Left renal pelvis (tissue), 4 donors: ENCODE measurements at places on chromosomes 13 and 19. TPM values are rescaled to one million over a fixed set of nuclear protein-coding genes. Genes with fewer than 3 reads are reported as not detected.

GRCh38 chr19:14112809-14113385 is 4.7 kb downstream of the PRKACA start:
- DNase-seq, result no peak

DNA sequence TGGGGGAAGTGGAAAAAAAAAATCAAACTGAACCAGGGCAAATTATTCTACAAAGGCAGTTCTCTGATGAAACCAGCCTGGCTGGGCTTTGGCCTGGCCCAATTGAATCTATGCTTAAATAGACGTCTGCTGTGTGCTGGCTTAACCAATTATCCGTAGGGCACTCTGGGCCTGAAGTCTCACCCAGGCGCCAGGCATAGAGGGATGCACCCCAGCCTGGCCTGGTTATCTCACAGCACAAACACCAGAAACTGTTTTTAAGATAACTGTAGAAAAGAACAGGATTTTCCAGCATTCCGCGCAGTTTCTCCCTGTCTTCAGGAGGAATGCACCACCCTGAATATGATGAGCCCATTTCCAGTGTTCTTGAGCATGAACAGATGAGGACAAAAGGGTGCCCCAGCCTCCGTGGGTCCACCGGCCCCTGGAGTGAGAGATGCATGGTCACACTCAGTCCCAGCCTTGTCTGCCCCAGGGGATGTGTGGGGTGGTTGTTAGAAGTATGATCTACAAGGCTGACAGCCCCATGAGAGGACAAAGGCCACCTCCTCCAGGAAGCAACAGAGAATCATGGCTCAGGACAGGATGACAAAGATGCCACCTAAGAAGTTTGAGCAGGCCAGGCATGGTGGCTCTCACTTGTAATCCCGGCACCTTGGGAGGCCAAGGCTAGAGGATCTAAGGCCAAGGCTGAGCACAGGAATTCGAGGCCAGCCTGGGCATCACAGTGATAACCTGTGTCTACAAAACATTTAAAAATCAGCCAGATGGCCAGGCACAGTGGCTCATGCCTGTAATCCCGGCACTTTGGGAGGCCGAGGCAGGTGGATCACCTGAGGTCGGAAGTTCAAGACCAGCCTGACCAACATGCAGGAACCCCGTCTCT is 50.2 kb downstream of the PEPD start:
- no peak for DNase-seq

- DNase-seq, result no peak
These were observed 4.0 kb downstream of the GTPBP3 start for GRCh38 chr19:17341386-17341785.

DNA sequence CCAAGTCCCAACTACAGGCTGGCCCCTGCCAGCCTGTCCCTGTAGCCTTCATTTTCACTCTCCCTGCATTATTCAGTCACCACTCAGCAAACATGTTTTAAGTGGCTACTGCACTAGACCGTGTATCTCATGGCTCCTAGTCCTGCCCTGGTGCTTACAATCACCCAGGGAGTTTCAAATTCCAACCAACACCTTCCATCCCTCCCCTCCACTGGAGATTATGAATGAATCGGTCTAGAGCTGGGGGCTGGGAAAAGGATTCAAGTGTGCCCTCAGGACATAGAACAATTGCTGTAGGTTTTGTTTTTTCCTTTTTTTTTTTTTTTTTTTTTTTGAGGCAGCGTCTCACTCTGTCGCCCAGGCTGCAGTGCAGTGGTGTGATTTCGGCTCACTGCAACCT is 15.0 kb upstream of the TNFAIP8L1 start:
- no peak for DNase-seq

- no peak for DNase-seq
These were observed 19.1 kb downstream of the POP4 start for GRCh38 chr19:29625186-29625651.

- DNase-seq, result no peak
These were observed 25.5 kb downstream of the RHPN2 start for GRCh38 chr19:33039108-33039599.

DNA sequence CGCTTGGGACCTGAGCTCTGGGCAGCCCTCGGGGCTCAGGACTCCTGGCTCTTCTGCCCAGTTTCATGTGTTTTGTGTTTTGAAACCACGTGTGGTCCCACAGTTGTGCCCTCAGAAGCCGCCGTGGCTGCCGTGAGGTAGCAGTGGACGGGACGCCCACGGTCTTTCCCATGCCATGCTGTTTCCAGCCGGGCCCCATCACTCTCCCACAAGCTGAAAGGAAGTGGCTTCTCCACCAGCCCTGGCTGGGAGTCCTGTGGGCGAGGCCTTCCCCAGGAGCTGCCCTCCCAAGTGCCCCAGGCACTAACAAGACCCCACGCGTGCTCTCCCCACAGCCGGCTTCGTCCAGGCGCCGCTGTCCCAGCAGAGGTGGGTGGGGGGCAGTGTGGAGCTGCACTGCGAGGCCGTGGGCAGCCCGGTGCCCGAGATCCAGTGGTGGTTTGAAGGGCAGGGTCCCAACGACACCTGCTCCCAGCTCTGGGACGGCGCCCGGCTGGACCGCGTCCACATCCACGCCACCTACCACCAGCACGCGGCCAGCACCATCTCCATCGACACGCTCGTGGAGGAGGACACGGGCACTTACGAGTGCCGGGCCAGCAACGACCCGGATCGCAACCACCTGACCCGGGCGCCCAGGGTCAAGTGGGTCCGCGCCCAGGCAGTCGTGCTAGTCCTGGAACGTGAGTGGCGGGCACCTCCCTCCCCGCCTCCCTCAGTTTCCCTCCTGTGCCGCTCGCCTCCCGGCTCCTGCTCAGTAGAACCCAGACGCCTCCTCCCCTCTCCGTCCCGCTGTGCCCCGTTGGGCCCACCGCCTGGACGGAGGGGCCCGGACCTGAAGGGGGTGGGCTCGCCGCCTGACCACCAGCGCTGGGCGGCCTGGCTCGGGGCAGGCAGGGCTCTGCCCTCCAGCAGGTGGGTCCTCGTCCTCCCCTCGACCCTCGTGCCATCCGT is 5.3 kb downstream of the BSG start:
- no peak for DNase-seq

DNA sequence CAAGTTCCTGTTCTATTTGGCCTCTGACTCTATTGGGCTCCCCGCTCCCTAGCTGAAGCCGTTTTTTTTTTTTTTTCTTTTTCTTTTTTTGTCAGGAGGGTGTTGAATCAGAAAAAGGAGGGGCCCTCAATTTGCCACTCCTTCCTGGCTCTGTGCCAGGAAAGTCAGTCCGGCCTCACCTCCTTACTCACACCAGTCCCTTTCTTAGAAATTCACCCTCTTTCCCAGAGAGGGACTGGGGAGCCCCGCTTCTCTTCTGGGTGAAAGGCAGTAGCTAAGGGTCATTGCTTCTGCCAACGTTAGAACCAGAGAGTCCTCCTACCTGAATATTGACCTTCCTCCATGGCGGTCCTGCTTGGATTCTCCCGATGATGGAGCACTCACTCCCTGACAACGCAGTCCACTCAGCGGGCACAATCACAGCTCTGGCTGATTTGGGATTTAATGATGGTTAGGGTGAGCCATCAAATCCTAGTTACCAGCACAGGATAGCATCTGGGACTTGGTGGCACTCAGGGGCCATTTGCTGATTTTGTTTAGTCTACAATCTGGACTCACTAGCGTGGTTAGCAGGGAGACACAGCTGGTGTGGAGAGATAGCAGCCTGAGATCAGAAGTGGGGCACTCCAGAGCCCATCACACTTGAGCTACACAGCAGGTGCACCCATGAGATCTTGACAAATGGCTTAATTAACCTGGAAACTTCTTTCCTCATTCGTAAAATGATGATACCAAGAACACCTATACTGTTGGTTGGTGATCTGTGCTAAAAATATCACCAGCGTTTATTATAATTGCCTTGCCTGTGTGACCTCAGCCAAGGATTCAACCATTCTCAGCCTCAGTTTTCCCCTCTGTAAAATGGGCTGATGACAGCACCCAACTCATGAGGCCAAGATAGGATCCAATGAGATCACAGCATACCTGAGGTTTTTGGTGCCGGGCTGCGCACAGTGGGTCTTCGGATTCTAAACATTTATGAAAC is 2.2 kb downstream of the FCER2 start:
- DNase-seq, result no peak

The CGB3 gene
- not detected for polyA plus RNA-seq

The APOC4 gene
- polyA plus RNA-seq, result not detected

The ODAD3 gene
- polyA plus RNA-seq, result 2.6 TPM
